ENCODE measurements at places on chromosomes 7 and 10.

DNA sequence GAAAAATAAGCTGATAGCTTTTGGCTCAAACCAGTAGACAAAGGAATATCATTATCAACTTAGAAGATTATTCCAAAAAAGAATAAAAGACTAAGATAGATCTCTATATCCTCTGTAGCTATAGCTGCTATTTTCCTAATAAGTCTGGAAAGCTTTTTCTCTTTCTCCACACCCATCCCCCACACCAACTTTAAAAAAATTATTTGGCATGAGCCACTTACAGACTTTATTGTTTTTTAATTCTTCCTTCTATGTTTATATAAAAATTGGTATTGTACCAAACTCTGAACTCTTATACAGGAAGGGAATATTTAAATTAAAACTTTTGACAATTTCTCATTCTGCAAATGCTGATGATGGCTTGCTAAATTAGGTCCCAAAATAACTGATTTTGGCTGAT is 142.7 kb downstream of the RNF133 start:
- no peak for ATAC-seq

DNA sequence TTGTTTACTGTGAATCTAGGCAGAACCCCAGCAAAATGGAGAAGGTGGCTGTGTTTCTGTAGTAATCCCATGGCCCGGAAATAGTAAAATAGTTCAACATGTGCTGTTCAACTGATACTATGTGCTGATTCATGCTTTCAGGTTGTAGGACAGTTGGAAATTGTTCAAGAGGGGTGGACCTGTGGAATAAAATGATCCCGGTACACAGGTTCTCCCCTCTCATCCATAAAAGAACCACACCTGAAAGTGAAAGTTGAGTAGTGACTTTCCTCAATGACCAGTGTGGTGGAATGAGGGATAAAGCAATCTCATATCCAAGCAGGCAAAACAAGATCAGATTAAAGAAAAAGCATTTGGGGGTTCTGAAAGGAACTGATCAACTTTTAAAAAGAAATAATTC is 177.1 kb downstream of the POU6F2 start:
- ATAC-seq = no peak

GRCh38 chr7:143299840-143300239 is 11.7 kb downstream of the CASP2 start:
- peak; percentile 75 for ATAC-seq

- ATAC-seq = no peak
Measured at GRCh38 chr7:14688208-14688607, 214.3 kb downstream of the DGKB start.

GRCh38 chr7:142560166-142560565 is 189.1 kb upstream of the PRSS1 start:
- no peak for ATAC-seq

DNA sequence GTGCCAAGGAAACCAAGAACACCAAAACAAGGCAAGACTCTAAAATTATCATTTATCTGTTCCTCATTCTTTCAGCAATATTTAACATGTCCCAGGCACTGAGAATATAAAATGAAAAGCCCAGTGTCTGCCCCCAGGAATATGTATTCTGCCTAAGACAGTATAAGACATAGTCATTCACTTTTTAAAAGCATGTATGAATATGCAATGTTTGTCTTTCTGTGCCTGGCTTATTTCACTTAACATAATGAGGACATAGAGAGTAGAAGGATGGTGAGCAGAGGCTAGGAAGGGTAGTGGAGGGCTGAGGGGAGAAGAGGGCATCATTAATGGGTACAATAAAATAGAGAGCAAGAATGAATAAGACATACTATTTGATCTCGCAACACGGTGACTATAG is 44.6 kb upstream of the BET1 start:
- ATAC-seq = no peak

GRCh38 chr10:132579027-132579859 is 41.7 kb downstream of the INPP5A start:
- no peak for ATAC-seq

DNA sequence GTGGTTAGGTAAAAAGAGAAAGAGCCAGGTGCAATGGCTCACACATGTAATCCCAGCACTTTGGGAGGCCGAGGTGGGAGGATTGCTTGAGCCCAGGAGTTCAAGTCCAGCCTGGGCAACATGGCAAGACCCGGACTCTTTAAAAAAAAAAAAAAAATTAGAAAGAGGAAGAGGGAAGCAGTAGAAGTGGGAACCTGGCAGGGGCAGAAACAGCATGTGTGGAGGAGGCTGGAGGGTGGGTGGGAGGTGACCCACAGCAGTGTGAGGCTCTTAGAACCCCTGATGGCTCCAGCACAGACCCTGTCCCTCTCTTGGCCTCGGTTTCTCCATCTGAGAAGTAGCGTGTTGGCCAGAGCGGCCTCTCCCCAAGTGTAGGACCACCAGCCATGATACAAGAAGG is 4.9 kb upstream of the CCL24 start:
- no peak for ATAC-seq

GRCh38 chr10:44950326-44951225 is 9.0 kb upstream of the RASSF4 start:
- ATAC-seq = no peak

DNA sequence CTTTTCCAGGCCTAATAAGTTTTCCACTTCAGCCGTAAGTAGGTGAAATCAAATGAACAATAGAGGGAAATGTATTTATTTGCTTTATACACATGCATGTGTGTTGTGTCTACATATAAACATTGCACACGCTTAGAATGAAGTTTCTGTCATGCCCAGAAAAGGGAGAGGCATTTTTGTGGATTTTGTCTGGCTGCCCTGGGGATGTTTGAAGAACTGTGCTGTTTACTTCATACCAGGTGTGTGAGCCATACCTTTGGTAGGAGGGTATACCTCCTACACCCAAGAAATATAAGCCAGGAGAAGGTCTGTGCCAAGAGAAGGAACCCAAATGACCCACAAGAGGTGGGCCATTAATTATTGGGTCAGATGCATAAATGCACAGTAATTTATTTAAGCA is 12.8 kb downstream of the GATAD1 start:
- ATAC-seq = no peak

GRCh38 chr10:122263971-122264370 is 7.1 kb upstream of the BTBD16 start:
- no peak for ATAC-seq

DNA sequence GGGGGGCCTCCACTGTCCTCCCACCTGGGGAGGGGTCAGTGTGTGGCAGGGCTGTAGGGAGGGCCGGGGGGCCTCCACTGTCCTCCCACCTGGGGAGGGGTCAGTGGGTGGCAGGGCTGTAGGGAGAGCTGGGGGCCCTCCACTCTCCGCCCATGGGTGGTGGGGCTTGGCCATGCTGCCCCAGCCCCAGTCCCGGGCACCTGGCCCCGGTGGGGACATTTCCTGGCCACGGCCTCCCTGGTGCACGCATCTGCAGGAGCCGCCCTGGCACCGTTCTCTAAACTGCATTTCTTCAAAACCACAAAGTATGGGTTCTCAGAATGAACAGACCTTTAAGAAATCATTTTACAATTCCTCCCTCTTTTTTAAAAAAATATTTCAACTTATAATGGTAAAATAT is 89.3 kb upstream of the PDGFA start:
- ATAC-seq = no peak

GRCh38 chr7:88331322-88331721 is 24.6 kb upstream of the STEAP4 start:
- ATAC-seq = no peak

DNA sequence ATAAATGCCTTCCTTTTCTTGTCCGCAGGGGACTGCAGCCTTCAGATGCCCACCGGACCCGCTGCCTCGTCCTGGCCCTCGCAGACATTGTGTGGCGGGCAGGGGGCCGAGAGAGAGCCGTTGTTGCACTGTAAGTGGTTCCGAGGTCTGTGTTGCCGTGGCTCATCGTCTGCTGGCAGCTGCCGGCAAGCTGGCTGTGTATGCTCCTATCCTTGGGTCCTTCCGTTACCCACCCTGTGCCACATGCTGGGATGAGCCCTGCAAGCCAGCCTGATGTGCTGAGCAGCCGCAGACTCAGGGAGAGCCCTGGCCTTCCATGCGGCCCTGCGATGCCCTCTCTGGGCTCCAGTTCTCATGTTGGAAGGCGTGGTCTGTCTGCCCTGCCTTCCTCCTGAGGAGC is 61.2 kb upstream of the AQP1 start:
- ATAC-seq = no peak

DNA sequence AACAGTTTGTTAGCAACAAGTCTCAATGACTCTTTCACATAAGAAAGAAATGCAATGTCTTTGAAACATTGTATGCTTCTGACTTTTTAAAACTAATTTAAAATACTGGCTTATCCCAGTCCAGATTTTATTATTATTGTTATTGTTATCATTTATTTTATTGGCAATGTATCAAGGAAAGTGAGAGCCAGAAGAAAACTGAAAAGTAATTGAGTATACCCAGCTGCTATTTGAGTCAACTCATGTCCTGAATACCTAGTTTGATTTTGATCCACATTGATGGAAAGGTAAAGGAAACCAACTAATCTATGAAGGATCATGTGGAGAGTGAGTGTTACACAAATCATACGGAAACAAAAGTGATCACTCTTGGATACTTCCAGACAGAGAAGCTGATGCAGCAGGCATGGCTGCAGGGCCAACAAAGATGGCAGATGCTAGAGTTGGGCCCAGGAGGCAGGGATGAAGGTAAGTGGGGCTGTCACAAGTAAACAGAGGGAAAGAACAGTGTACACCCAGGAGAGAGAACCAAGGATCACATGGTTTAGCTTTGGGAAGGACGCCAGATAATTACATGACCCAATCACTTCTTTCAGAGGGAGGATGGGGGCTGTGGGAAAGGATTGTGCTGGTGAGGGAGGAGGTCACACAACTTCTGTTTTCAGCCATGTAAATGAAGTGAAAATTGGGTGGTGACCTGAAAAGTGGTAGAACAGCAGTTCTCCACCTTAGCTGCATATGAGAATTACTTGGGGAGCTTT is 179.2 kb upstream of the NAMPT start:
- no peak for ATAC-seq

DNA sequence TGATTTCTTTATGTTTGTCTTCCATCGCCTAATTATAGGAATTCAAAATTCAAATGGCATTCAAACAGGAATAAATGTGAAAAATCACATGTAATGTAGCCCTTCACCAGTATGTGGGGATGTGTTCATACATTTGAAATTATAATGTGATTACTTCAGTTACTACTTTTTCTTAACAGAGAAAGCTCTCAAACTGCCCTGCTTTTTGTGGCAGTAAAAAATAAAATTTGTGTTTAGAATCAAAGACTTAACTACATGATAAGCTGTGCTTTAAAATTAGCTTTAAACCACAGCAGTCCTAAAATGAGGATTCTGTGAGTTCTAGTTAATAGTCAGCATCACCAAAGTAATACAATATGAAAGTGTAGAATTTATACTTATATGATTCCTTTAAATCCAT is 7.8 kb upstream of the HERC4 start:
- no peak for ATAC-seq

DNA sequence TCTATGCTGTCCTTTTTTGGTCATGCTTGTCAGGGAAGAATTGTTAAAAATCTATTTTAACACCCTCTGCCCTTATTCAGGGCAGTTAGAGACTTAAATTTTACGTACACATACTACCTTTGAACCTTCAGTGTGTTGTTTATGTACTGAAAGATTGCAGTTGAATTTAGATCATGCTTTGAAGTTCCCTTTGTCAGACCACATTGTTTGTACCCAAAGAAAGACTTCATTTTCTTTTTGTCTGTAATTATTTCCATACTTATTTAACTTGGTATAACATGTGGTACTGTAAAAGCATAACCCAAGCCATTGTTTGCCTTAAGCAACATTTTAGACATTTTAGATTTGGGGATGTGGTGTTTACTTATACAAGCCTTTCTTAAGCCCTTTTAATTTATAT is 96.1 kb downstream of the MMRN2 start:
- no peak for ATAC-seq

- no peak for ATAC-seq
Measured at GRCh38 chr7:16649196-16649595, 3.2 kb downstream of the BZW2 start.

DNA sequence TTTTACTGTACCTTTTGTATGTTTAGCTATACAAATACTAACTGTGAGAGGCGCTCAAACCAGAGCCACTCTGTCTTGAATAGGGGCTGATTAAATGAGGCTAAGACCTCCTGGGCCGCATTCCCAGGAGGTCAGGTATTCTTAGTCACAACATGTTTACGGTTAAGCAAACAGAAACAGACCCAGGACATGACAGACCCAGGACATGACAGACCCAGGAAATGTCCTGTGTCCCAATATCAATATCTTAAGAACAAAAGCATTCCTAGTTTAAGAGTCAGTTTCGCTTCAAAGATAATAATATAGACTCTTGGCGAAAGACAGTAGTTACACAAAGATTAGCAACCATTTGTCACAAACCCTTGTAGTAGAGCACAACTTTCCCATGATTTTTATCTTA is 304.5 kb downstream of the CCSER2 start:
- peak; percentile 52 for ATAC-seq

DNA sequence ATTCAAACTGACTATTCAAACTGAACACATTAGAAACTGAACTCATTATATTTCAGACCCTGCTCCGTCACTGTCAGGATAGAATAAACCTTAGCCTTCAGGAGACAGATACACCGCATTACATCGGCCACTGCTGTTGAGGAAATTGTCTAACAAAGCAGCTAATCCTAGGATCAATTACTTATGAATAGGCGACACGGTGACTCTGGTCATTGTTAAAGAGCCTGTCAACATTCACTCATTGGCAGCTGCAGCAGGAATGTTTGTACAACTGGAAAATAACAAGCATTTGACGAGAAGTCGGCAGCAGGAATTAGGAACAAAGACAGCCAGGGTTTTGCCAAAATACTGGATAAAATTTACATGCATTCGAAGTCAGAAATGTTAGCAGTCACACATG is 112.0 kb upstream of the MKX start:
- peak; percentile 20 for ATAC-seq

DNA sequence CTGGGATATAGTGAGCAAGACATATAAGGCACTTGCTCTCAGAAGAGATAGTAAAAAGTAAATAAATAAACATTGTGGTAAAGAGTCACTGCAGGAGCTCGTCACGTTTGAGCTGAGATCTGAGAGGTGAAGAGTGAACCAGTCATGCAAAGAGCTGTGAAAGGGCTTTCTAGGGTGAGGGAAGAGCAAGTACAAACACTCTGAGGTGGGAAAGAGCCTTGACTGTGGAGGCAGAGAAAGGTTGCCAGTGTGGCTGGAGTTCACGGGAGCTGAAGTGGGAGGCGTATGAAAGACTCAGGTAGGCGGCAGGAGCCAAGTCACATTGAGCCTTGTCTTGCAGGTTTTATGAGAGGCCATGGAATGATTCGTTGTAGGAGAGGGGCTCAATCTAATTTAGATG is 141.0 kb downstream of the C1GALT1 start:
- no peak for ATAC-seq

DNA sequence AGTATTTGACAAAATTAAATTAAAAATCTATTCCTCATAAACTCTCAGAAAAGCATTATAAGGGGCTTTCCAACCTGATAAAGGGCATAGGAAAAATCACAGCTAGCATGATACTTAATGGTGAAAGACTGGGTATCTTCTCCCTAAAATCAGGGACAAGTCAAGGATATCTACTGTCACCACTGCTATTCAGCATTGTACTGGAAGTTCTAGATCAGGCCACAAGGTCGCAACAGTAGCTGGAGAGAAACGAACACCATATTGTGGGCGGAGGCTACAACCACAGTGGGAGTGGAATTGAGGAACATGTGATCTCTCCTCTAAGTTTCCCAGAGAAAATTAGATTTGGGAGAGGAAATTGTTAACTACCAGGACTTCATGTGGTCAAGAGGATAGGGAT is 70.0 kb upstream of the NAMPT start:
- no peak for ATAC-seq

GRCh38 chr7:116171094-116171493 is 39.2 kb upstream of the TES start:
- no peak for ATAC-seq

- ATAC-seq = no peak
Measured at GRCh38 chr10:18880530-18880929, 168.1 kb upstream of the MALRD1 start.

GRCh38 chr10:2703953-2704352 is 363.4 kb upstream of the PFKP start:
- ATAC-seq = no peak

Data from esophagus mucosa (tissue), 1 donor.